ENCODE measurements at places on chromosomes 7 and 10. TPM values are rescaled to one million over a fixed set of nuclear protein-coding genes. Genes with fewer than 3 reads are reported as not detected.
A peak's percentile ranks its signal among the peaks of the same experiment; 100 is the strongest.

DNA sequence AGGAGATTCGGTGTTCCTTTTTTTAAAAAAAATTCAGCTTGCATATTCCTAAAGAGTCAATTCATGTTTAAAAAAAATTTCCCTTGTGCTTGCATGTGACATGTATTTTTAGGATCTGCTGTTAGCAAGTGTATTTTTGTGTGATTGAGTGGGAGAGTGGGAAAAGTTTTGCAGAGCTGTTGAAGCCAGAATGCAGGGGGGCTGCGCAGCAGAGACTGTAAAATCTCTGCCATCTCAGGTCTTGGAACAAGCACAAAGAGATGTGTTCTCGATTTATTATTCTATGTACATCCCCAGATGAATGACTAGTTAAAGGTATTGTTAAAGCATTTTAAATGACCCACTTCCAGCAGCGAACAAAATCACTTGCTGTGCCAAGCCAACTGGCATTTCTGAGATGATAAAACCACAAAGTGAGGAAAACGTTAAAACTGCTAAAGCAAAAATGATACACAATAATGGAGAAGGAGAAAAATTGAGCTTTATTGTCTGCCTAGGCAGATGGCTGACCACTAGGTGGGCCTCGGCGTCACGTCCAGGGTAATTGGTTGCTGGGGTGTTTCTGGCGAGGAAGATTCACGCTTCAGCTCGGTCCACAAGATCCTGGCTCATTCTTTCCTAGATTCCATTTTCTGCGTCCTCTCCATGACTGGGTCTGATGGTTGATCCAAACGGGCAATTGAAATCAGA is 67.0 kb upstream of the ATRNL1 start:
- no peak for DNase-seq

The SPDYE17 gene
- not detected for total RNA-seq

The IL15RA gene
- 11.3 TPM for total RNA-seq

DNA sequence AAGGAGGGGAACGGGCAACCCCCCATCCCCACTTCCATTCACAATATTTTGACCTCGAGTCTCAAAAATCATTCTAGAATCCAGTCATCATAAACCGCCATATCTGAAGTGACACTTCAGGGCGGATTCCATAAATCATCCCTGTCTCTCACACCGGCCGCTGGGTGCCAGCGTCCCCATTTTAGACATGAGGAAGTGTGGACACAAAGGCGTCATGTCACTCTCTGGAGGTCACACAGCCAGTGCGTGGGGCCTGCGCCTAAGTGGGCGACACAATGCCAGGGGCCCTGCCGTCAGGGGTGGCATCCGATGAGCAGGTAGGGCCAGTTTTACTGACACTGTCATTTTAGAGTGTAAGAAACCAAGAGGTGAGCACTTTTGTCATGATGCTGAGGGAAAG is 19.5 kb downstream of the KCNH2 start:
- no peak for DNase-seq

DNA sequence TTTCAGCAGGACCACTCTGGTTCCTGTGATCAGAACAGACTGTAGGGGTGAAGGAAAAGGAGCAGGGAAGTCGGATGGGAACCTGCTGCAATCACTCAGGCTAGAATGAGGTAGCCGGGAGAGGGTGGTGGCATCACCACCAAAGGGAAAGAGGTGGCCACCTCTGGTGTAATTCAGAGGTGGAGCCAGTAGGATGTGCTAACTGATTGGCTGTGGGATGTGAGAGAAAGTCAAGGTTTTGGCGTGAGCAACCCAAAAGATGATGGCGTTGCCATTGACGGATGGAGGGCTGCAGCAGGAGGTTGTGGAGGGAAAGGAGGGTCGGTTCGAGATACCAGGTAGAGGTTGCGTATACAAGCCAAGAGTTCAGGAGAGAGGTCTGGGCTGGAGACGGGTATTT is 7.4 kb upstream of the VSIR start:
- DNase-seq: no peak

DNA sequence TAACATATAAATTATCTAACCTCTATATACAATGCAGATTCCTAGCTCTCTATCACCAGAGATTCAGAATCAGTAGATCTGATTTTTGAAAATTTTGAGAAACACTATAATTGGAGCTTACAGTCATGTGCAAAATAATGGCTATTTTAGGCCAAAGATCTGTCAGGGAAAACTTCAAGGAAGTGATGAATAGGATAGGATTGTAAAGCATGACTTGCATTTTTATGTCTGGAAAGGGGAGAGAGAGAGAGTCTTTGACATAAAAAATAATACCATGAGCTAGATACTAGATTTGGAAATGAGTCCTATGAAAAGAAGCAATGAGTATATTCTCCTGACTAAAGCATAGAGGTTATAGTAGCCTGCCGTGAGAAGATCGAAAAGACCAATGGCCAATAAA is 181.1 kb downstream of the SDHAF3 start:
- DNase-seq: no peak

DNA sequence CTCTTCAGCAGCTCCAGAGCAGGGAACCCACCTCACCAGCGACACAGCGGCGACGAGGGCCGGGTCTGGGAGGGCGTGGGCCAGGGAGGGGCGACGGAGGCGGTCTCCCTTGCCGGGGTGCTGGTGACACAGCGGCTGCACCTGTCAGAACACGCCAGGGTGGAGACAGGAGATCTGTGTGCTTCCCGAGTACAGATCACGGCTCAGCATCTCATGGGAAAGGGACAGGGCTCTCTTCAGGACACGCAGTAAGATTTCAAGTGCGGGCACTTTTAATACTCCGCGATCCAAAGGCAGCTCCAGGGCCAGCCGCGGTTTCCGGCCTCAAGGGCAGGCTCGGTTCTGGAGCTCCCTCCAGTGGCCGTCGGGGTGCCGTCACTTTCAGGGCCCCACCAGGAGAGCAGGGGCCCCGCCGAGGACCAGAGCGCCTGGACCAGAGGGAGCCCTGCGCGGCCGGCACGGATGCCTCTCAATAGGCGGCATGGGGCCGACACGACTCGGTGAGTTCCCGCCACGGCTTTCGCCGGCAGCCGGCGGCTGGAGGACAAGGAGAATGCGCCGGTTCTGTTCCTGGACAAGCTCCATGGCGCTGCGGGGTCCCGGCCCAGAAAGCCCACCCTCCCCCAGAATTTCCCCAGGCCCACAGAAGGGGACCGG is 21.4 kb downstream of the GPR146 start:
- peak; percentile 89 for DNase-seq
